Activated CD4-positive, alpha-beta T cell treated with anti-CD3 and anti-CD28 coated beads, Interleukin-2, amount 10 ng/mL, durations not matched to agents 24 days and 14 days (primary cell): ENCODE measurements at places on chromosomes 5 and 9. TPM values are rescaled to one million over a fixed set of nuclear protein-coding genes. Genes with fewer than 3 reads are reported as not detected.

Gene TICAM2
- total RNA-seq = 0.86 and 1.0 TPM in 2 replicates

- peak; percentile 46 for DNase-seq
Measured at GRCh38 chr9:34869390-34869789, 88.7 kb upstream of the PHF24 start.

DNA sequence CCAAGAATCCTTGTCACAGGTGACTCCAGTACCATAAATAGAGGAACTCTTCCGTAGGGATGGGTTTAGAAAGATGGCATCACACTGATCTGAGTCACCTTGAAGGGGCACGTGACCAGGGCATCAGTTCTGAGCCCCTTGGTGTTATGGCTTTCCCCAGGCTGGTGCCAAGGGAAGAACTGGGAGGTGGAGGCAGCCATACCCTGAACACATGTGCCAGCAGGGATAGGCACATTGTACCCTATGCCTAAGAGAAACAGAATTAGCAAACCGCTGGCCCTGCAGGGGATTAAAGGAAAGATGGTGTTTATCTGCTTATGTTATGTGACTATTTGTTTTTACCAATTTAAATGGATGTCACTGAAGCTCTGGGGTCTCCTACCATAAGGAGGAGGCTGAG lies 196.2 kb downstream of the RGS3 start:
- no peak for DNase-seq

- no peak for DNase-seq
Measured at GRCh38 chr9:81470864-81471263, 218.5 kb downstream of the TLE1 start.

Gene F12
- total RNA-seq = 2.7 and 2.8 TPM in 2 replicates

- DNase-seq = no peak
Measured at GRCh38 chr9:70159630-70160029, 99.1 kb upstream of the SMC5 start.

GRCh38 chr5:120545007-120545406 lies 80.9 kb downstream of the PRR16 start:
- no peak for DNase-seq

- DNase-seq = no peak
Measured at GRCh38 chr9:115756736-115757135, 396.9 kb upstream of the PAPPA start.

- DNase-seq = no peak
Measured at GRCh38 chr5:132653716-132654115, 4.3 kb upstream of the IL13 start.

- DNase-seq = no peak
Measured at GRCh38 chr5:127089191-127089590, 15.9 kb upstream of the C5orf63 start.

Gene TEX48
- total RNA-seq = 0.52 and 0.56 TPM in 2 replicates

GRCh38 chr5:124468671-124469411 lies 277.6 kb downstream of the ZNF608 start:
- no peak for DNase-seq

DNA sequence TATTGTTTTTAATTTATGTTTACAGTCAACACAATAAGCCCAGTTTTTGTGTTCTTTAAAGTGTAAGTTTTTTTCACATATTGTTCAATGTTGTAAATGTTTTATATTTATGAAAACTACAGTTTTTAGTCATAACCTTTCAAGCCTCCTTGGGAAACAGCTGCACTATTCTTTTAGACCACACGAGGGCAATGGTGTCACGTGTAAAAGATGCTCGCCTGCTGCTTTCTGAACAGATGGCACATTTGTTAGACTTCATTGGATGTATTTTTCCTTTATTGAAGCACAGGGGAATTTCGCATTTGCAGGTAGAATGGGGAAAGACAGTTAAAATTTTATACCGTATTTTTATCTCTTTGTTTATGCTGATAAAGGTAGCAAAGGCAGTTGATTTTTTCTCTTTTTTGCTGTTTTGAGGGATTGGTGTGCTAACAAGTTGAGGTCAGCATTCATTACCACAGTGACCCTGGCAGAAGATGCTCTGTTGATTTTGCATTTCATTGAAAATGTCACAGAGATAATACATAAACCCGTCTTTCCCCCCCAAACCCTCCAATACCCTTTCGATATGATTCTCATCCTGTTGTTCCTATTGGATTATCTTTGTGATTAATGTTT lies 59.0 kb downstream of the MAT2B start:
- peak; percentile 90 for DNase-seq

Gene PLPP7
- not detected in 2 replicates for total RNA-seq

- DNase-seq = no peak
Measured at GRCh38 chr5:98031496-98031895, 742.0 kb upstream of the RGMB start.

DNA sequence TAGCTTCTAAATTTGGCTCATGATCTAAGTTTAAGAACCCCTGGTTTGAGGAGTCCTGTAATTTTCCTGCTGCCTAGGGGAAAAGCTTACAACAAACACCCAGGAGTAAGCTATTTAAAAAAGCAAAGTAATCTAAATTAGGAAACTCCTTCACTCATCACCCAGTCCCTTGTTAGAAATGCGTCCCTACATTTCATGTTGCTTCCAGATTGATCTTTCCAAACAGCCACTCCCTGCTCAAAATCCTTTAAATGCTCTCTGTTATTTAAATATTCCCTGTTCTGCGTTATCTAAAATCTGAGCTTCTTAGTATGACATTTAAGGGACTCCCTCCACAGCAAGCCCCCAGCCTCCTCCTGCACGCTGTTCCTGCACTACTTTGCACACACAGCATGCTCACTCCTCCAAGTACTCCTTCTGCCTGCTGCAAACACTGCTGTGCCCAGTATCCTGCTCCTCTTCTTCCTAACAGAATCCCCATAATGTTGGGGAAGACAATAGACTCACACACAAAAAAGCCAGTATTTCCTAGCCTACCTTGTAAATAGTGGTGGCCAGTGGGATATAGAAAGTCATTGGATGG lies 123.3 kb upstream of the RASEF start:
- DNase-seq = no peak

- DNase-seq = no peak
Measured at GRCh38 chr5:134142052-134142451, 27.6 kb downstream of the TCF7 start.

- no peak for DNase-seq
Measured at GRCh38 chr5:173319646-173320045, 8.6 kb downstream of the STC2 start.

Gene PTPRD
- total RNA-seq = not detected in 2 replicates

GRCh38 chr5:50881407-50881806 lies 215.0 kb downstream of the PARP8 start:
- DNase-seq = no peak
